ENCODE measurements at places on chromosomes 1 and 21.

GRCh38 chr1:34640654-34641401 is 114.0 kb upstream of the GJB5 start:
- DNase-seq = no peak

DNA sequence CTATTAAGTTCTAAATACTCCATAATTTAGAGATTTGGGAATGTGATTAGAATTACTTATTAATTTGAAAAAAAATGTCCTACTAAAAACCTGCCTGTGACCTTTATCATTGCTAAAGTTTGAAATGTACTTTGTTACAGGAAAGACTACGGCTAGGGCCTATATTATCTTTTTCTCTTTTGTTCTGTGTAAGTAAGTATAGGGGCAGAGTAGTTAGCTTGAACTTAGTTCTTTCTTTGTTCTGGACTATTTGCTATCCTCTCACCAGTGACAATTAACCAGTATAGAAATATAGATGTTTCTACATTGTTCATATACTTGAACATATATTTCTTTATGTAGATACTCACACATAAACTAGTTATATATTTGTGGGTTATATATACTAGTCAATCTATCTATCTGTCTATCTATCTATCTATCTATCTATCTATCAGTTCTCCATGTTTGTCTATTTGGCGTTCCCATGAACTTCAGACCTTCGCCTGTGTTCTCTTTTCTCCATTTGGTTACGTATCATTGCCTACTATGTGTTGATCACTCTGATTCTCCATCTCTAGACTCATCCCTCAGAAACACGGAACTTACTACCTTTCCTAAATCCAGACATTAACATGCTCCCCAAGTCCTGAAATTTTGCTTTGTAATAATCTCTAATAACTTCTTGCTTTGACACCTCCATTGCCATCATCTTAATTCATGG is 3.3 kb downstream of the PTPRC start:
- DNase-seq = no peak

- DNase-seq = no peak
These were observed 9.1 kb downstream of the SWT1 start for GRCh38 chr1:185166106-185166505.

DNA sequence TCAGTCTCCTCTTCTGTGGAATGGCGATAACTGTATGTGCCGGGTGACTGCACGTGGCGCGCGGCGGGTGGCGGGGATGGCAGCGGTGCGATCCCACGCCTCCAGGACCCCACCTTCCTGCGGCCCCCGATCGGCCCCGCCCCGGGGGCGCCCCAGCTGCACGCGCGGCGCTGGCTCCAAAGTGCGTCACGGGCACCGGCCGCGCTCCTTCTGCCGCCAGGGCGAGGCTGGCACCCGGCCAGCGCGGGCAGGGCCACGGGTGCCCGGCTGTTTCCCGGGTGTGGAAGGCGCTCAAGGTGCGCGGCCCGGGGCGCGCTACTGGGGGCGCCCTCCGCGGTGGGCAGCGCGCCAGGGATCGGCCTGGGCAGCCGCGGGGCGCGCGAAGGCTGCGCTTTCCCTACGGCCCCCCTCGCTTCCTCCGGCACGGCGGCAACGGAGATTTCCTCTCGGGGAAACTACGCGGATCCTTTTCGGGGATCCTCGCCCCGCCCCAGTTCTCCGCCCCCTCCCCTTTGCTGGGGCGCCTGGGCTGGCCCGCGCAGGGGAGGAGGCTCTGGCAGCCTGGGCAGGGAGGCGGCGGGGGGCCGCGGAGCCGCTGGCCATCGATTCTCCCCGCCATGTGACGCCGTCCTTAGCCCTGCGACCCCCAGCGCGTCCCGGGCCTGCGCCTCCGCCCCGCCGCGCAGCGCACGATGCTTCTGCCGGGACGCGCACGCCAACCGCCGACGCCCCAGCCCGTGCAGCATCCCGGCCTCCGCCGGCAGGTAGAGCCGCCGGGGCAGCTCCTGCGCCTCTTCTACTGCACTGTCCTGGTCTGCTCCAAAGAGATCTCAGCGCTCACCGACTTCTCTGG is at the start of gene EVA1C:
TSS of gene EVA1C (plus strand) at position 545 of the 853 bp plus-strand sequence. CDS start at position 693, 148 bp downstream.
- DNase-seq = peak; percentile 61

GRCh38 chr1:66210635-66211244 is 323.2 kb upstream of the SGIP1 start:
- DNase-seq = no peak

- DNase-seq = no peak
These were observed 45.7 kb upstream of the CACYBP start for GRCh38 chr1:174954073-174954460.

DNA sequence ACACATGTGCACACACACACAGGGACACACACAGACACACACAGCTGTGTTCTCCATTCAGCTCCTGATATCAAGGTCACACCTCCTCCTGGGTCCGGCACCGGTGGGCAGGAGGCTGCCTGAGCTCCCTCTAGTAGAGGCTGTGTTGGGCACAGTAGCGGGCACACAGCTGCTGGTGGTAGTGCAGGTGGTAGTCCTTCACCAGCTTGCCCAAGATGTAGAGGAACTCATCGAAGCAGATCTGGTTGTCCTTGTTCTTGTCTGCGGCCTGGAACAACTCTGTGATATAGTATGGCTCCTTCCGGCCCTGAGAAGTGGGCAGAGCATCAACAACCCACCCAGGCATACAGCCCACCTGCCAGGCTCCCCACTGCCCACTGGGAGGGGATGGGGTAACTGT is 5.6 kb upstream of the S100A8 start:
- no peak for DNase-seq

DNA sequence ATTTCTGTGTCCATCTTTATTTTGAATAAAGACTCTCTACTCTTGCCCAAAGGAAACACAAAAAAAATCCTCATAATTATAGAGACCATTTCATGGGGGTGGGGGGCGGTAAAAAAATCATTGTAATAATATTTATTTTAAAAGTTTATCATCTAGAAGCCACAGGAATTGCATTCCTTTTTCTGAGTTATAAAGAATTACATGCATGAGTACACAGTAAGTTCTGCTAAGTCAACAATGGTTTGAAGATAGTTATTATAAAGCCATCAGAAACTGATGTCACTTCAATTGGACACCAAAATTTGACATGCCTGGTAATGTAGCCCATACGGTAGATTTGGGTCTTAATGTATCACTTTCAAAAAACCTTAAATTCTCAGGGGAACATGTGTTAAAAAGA is 478.1 kb upstream of the NR5A2 start:
- DNase-seq = no peak

DNA sequence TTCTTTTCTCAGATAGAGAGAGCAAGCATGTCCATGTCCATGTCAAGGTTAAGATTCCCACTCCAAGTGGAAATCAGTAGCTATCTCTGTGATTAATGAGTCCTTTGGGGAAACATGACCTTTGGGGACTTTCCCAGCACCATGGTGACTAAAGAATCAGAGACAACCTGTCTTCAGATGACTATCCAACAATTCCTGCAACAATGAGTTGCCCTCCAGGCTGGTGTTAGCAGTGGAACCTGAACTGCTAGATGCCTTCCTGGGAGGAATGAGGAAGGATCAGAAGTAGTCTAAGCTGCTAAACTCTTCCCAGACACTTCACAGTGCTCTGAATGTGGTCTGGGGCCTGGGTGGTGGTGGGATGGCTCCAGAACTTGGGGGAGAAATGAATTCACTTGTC is 6.5 kb downstream of the S100A9 start:
- DNase-seq = no peak

DNA sequence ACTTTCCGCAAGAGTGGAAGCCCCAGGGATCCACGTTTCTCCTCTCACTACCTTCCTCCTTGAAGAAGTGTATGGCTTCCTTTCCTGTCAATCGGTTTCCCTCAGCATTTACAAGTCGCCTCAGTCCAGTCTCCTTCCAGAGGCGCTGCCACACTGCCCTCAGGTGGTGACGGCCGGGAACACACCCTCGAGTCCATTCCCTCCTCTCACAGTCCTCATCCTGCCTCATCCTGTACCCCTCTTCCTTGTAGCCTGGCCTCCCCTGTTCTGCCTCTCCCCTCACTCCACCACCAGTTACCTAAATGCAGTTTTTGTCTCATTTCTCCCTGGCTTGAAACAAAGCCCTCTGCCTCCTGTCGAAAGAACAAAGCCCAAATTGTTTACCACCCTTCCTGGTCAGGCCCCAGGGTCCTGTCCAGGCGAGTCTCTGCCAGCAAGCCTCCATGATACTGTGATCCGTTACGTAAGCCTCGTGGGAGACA is 23.2 kb upstream of the LSM10 start:
- peak; percentile 97 for DNase-seq

DNA sequence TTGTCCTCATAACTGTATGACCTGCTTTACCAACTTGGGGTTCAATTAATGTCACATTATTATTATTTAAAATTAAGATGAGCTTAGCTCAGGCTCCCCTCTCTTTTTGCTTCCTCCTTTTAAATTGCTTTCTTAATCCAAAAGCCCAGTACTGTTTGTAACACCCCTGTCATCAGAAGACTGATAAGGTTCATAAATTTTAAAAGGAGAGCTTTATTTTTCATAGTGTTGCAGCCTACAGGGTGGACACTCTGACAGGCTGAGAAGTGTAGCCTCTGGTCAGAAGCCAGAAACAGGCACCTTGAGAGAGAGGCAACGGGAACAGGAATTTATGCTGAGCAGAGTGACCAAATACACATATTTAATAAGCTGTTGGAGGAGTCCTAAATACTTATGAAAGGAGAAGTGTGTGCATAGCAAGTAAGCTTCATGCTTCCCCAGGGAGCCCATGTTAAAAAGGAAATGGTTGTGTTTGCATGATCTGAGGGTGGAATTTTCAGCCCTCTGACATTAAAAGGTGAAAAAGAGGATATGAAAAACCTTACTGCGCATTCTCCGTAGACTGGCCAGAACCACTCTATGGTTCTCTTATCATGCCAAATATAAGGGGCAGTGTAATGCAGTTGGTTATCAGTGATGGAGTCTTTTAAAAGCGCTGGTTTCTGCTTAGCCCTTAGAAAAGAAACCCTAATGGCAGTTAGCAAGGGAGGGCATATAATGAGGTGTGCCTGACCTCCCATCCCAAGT is 30.5 kb upstream of the FGGY start:
- DNase-seq = no peak

DNA sequence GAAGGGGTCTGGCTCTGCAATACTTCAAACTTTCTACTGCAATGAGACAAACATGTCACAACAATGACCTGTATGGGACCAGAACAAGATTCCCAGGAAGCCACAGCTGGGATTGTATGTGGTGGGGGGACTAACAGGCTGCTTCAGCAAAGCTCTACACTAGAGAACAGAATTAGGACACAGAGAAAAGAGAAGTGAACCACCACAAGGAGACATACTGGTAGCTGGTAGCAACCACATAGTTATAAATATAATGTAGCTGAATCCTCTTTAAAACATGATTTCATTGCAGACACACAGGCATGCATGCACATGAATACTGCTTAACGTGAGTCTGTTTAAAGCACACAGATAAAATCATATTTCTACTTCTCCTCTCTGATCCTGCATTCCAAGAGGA is 3.5 kb upstream of the ILDR2 start:
- DNase-seq = no peak

DNA sequence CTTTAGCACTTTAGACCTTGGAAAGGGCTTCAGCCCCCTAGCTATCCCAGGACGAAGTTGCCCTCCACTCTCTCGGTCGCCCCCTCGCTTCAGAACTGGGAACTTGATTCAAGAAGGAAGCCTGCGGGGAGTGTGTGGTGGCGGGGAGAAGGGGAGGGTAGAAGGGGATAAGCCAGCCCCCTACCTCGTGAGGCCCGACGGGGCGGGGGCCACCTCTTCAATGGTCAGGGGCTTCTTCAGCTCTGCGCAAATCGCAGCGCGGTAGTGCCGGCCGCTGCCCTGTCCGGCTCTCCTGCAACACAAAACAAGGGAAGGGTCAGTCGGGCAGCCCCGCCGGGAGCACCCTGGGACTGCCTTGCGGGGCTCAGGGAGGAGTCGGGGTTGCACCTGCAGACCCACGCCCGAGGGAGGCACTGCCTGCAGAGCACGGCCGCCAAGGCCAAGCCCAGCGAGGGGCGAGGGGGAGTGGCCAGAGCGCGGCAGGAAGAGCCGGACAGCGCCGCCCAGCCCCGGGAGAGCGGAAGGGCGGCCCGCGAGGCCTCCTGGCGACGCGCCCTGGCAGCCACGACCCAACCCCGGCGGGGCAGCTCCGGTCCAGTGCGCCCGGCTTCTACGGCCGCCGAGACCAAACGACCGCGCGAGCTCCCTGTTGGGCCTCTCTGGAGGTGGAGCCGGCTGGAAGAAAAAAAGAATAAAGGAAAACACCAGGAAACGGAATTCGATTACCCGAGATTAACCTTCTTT is 56.2 kb upstream of the RASAL2 start:
- DNase-seq = no peak

GRCh38 chr1:225479341-225479740 is 51.5 kb upstream of the LBR start:
- DNase-seq = no peak

DNA sequence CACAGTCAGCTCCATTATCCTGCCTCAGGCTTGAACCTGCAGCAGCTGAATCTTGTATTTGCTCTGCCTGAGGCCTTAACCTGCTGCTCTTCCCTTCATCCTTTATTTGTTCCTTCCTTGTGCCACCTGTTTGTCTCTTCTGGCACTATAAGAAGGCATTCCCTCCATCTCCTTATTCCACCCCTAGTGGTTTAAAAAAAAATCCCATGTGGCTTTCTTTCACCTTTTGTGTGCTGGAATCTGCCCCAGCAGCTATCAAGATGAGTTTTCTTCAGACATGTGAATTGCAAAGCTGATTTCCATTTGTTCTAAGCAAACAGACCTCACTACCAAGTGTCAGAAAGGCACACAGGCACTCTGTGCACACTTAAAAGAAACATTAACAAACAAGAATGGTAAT is 294.6 kb downstream of the TTLL7 start:
- DNase-seq = no peak

- DNase-seq = no peak
These were observed 383.3 kb downstream of the RRAGC start for GRCh38 chr1:38476111-38476849.

GRCh38 chr1:151728151-151729054 is 7.1 kb downstream of the RIIAD1 start:
- DNase-seq = no peak

GRCh38 chr1:156376958-156377919 is 8.2 kb downstream of the RHBG start:
- DNase-seq = no peak

GRCh38 chr1:228048659-228049298 is 33.7 kb upstream of the ARF1 start:
- no peak for DNase-seq
